ENCODE measurements at places on chromosomes 3 and 15. TPM values are rescaled to one million over a fixed set of nuclear protein-coding genes. Genes with fewer than 3 reads are reported as not detected.
A peak's percentile ranks its signal among the peaks of the same experiment; 100 is the strongest.

Gene NRROS
- total RNA-seq = 3.2 TPM

Gene ACAP2
- 60.0 TPM for total RNA-seq

Gene CPB1
- 33.8 TPM for total RNA-seq

Gene PLA2G4E
- not detected for total RNA-seq

Gene AP2M1
- 195 TPM for total RNA-seq

GRCh38 chr3:56903231-56903782, 101.6 kb upstream of the ARHGEF3 start:
- no peaks in the 10 kb centered on the region for H3K27me3 ChIP-seq
- H3K4me1 ChIP-seq = no peaks in the 10 kb centered on the region
- no peak overlapping the region for H3K4me3 ChIP-seq
- DNase-seq = no peak
- no peak overlapping the region for H3K27ac ChIP-seq
- H3K36me3 ChIP-seq = no peaks in the 10 kb centered on the region

DNA sequence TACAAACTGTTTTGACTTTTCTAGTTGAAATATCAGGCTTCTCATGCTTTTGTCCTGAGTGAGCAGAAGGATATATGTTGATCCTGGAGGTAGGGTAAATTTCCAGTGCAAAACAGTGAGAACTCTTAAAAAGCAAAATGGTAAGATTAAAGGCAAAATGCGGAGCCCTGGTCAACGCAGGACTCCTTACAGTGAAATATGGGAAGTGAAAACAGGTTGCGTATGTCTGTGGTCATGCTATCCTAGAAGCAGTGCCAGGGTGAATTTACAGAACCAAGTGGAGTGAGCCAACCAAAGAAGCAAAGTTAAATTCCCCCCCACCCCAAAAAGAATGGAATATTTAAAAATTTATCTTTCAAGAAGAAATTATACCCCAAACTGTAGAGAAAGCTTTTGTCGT, 256.4 kb downstream of the NR2F2 start:
- no peak for DNase-seq
- no peaks in the 10 kb centered on the region for H3K36me3 ChIP-seq
- H3K27ac ChIP-seq = no peak overlapping the region
- peaks cover 11% of the 10 kb centered on the region for H3K27me3 ChIP-seq

GRCh38 chr3:71127052-71127831, 456.3 kb downstream of the FOXP1 start:
- peak overlapping the region; percentile 92 for H3K27ac ChIP-seq
- H3K27me3 ChIP-seq = no peaks in the 10 kb centered on the region
- no peaks in the 10 kb centered on the region for H3K36me3 ChIP-seq
- no peak for DNase-seq

DNA sequence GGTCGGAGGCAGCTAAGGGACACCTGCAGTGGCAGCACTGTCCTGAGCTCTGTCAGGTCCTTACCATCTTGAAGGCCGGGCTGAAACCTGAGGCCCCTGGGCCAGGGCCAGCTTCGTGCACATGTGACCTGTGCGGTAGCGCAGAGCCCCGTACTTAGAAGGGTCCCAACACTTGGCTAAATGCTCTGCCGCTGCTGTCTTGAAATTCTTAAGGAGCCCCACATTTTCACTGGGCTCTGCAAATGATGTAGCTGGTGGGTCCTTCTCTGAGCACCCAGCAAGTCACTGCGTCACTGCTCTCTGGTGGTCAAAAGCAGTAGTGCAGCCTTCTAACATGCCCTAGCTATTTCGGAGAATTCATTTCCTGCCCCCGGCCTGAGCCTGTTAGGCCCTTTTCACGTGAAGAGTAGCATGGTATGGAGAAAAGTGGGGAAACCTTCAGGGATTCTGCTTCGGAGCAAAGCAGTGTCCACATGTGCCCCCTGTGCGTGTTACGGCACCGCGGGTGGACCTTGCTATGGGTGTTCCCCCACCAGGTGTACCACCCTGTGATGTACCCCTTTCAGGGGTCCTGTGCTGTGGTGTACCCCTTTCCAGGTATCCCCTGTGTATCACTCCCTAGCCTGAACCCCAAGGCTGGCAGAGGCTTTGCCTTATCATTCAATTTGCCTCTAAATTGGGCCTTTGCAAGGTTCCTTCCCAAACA, 79.7 kb downstream of the TMEM266 start:
- no peak overlapping the region for H3K4me3 ChIP-seq
- peak; percentile 38 for DNase-seq
- no peaks in the 10 kb centered on the region for H3K4me1 ChIP-seq
- no peaks in the 10 kb centered on the region for H3K36me3 ChIP-seq
- H3K27me3 ChIP-seq = no peaks in the 10 kb centered on the region
- no peak overlapping the region for H3K27ac ChIP-seq

DNA sequence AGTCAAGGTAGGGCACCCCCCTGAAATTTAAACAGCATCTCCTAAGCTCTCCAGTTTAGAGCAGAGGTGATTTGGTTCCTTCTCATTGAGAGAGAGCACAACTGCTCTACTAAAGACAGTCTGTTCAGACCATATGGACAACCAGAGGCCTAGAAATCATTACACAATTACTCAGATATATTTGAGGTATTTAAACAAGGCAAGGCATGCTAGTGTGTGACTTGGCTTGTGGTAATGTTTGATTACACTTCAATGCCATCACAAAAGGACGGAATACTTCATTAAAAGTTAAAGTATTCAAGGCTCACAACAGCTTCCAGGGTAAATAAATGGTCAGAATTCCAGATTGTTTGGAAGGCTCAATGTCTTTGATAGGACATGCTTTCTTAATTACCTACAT, 110.2 kb downstream of the LRTM1 start:
- H3K27me3 ChIP-seq = no peaks in the 10 kb centered on the region
- H3K36me3 ChIP-seq = no peaks in the 10 kb centered on the region
- DNase-seq = no peak
- no peak overlapping the region for H3K27ac ChIP-seq

DNA sequence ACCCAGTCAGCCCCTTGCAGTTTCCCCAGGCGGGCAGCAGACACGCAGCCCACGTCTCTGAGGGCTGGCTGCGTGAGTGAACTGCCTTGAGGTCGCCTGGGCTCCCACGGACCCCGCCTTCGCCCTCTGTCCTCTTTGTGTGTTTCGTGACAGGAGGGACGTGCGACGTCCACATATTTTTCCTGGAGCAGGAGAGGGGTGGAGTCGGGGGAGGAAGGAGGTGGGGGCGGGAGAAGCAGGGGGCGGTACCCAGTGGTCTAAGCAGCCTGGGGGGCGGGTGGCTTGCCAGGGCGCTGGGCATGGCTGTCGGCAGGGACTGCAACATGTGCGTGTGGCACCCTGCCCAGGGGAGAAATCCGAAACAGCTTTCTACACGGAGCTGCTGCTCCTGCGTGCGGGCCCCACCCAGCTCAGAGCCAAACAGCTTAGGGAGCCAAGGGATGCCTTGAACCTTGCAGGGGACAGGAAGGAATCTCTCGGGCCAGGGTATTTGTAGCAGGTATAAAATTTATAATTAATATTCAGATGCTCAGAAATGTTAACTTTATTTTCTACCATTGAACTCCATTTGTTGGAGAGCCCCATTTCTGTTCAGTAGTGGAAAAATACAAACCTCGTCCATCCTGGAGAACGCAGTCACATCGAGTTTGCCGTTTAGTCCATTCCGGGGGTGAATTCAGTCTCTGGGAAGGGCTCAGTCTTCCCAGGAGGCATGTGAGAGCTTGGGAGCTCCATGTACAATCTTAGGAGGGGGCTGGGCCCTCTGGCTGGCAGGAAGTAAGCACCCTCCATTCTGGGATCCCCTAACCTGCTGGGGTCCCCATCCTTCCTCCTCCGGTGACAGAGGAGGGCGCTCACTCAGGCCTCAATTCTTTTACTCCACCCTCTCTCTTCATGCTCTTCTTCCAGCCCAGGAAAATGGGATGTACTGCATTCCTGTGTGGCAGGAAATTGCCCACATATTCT, 79.1 kb upstream of the MEF2A start:
- H3K27ac ChIP-seq = peak overlapping the region; percentile 52
- H3K4me1 ChIP-seq = no peaks in the 10 kb centered on the region
- H3K36me3 ChIP-seq = no peaks in the 10 kb centered on the region
- H3K4me3 ChIP-seq = peak overlapping the region; percentile 73
- peak; percentile 64 for DNase-seq

DNA sequence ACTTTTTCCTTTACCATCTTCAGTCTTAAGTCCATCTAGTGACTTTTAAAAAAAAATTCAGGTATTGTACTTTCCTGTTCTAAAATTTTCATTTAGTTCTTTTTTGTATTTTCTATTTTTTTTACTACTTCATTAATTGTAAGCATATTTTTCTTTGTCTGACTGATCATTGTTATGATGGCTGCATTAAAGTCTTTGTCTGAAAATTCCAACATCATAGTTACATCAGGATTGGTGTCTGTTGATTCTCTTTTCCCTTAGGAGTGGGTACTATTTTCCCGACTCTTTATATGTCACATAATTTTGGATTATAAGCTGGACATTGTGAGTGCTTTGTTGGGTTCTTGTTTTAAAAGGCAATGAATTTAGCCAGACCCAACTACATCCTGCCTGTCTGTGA, 34.9 kb upstream of the POLR2M start:
- no peaks in the 10 kb centered on the region for H3K36me3 ChIP-seq
- H3K4me3 ChIP-seq = no peak overlapping the region
- H3K27me3 ChIP-seq = no peaks in the 10 kb centered on the region

- no peak for DNase-seq
- H3K4me1 ChIP-seq = no peaks in the 10 kb centered on the region
- H3K27ac ChIP-seq = no peak overlapping the region
- no peaks in the 10 kb centered on the region for H3K27me3 ChIP-seq
Measured at GRCh38 chr3:143247073-143247472, 127.5 kb downstream of the CHST2 start.

- H3K27me3 ChIP-seq = no peaks in the 10 kb centered on the region
- H3K4me3 ChIP-seq = no peak overlapping the region
- no peak overlapping the region for H3K27ac ChIP-seq
- no peaks in the 10 kb centered on the region for H3K36me3 ChIP-seq
- H3K4me1 ChIP-seq = no peaks in the 10 kb centered on the region
Measured at GRCh38 chr15:33448961-33449606, 138.3 kb downstream of the RYR3 start.
